ENCODE measurements at places on chromosomes 16 and 17. TPM values are rescaled to one million over a fixed set of nuclear protein-coding genes. Genes with fewer than 3 reads are reported as not detected.

DNA sequence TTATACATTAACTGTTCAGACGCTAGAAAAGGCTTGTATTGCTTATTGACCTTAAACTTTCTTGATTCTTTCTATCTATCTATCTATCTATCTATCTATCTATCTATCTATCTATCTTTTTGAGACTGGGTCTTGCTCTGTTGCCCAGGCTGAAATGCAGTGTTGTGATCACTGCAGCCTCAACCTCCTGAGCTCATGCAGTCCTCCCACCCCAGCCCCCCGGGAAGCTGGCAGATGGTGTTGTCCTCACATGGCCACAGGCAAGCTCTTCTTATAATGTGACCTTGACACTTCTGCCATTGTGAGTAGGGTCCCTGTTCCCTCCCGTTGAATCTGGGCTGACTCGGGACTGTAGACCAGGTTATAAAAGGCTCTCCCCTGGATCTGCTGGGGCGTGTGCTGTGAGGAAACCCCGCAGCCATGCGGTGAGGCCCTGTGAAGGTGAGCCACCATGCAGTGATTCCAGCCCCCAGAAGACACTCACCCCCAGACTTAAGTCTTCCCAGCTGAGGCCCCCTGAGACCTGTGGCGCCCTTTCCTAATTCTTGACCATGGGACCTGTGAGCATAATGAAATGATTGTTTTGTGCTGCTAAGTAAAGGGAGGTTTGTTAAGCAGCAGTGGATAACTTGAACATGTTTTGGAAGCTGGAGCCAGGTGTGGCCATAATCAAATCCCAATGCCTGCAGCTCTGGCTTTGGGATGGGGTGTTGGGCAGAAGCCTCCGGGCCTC is 54.3 kb downstream of the RPTOR start:
- H3K27me3 ChIP-seq, result no peaks in the 10 kb centered on the region
- no peaks in the 10 kb centered on the region for H3K36me3 ChIP-seq
- H3K27ac ChIP-seq, result no peak overlapping the region
- H3K4me1 ChIP-seq, result peaks cover 21% of the 10 kb centered on the region
- no peak overlapping the region for H3K4me3 ChIP-seq
- DNase-seq, result no peak

DNA sequence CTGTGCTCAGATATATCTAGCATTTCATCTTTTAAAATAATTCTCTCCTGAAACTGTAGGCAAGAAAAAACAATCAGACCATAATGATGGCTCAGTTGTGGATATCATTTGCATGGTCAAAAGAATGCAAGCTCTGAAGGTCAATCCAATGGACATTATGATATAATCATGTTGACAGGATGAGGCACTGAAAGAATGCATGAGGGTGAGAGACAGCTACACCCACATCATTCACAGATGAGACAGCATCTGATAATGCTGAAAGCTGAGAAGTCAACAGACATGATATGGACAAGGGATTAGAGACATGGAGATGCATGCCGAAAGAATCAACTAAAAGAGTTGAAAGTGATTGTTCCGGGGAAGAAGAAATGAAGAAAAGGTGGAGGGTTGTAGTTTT is 346.4 kb upstream of the CDH5 start:
- no peak overlapping the region for H3K4me3 ChIP-seq
- peak; percentile 2 for DNase-seq
- H3K27me3 ChIP-seq, result no peaks in the 10 kb centered on the region
- no peaks in the 10 kb centered on the region for H3K36me3 ChIP-seq
- H3K4me1 ChIP-seq, result peaks cover 4% of the 10 kb centered on the region
- no peak overlapping the region for H3K27ac ChIP-seq

Gene PSME3IP1
- total RNA-seq, result 56.4 TPM

Gene HSPB9
- not detected for total RNA-seq

DNA sequence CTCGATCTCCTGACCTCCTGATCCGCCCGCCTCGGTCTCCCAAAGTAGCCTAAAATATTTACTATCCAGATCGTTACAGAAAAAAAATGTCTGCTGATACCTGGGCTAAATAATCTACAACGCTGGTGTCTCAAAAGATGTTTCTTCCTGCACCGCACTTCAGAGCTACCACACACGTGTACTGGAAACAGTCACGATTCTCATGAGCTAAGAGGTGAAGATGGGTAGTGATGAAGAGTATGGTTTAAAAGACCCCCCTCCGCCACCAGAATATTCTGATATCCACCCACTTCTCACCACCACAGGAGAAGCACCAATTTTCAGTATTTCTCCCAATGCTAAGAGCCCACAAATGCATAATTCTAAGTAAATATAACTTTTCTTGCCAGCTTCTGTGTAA is 50.2 kb downstream of the SMG6 start:
- no peaks in the 10 kb centered on the region for H3K36me3 ChIP-seq
- H3K4me3 ChIP-seq, result no peak overlapping the region
- H3K27ac ChIP-seq, result no peak overlapping the region
- no peak for DNase-seq

DNA sequence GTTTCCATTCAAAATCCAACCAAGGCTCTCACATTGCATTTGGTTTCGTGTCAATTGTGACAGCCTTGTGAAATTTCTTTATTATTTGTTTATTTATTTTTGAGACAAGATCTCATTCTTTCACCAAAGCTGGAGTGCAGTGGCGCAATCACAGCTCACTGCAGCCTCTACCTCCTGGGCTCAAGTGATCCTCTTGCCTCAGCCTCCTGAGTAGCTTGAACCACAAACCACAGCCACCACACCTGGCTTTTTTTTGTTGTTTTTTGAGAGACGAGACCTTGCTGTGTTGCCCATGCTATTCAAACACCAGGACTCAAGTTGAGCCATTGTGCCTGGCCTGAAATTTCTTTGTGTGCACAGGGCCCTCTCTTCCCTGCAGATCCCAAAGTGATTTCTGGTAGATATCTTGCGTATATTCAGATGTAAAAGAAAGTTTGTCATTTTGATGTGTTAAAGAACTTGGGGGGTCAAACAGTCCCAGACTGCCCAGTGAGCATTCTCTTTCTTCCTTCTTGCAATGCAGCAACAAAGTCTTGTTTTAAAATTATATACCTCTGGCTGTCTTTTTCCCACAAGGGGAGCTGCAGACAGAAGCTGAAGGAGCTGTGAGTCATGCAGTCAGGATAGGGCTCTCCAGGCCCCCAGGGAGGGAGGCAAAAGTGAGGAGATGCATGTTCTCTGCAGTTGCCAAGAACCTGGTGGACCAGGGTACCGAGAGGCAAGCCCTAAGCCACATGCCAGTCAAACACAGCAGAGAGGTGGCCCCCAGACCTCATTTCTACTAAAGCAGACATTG is 15.5 kb upstream of the USP22 start:
- peaks cover 4% of the 10 kb centered on the region for H3K27me3 ChIP-seq
- peak; percentile 56 for DNase-seq
- no peak overlapping the region for H3K4me3 ChIP-seq
- H3K27ac ChIP-seq, result no peak overlapping the region

DNA sequence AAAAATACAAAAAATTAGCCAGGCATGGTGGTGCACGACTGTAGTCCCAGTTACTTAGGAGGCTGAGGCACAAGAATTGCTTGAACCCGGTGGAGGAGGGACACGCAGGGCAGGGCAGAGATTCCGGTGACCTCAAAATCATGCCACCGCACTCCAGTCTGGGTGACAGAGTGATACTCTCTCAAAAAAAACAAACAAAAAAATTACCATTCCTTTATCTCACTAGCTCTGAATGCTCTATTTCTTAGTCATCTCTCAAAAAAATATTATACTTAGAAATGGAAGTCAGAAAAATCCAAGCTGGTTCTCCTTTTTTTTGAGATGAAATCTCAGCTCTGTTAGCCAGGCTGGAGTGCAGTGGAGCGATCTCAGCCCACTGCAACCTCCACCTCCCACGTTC is 40.8 kb downstream of the SPOP start:
- H3K27me3 ChIP-seq, result no peaks in the 10 kb centered on the region
- H3K36me3 ChIP-seq, result peaks cover 8% of the 10 kb centered on the region
- H3K4me3 ChIP-seq, result no peak overlapping the region
- H3K27ac ChIP-seq, result no peak overlapping the region
- peaks cover 13% of the 10 kb centered on the region for H3K4me1 ChIP-seq

DNA sequence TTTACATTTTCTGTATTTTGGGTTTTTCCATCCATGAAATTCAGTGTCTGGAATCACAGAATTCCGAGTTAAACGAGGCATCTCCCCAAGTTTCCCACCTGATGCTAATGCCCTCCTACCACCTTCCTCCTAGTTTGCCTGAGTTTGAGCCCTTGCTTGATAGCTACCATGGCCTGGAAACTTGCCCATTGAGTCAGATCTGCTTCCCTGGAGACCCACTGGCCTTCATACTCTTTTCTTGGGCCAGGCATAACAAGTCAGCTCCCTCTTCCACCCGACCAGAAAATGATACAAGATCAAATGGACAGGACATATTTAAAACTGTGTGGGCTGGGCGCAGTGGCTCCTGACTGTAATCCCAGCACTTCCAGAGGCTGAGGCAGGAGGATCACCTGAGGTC is 10.2 kb downstream of the SETD1A start:
- H3K4me3 ChIP-seq, result no peak overlapping the region
- H3K4me1 ChIP-seq, result no peaks in the 10 kb centered on the region
- no peak overlapping the region for H3K27ac ChIP-seq

Gene CXCL16
- 38.7 TPM for total RNA-seq

GRCh38 chr16:6374821-6375220 is 957.8 kb upstream of the RBFOX1 start:
- H3K4me3 ChIP-seq, result no peak overlapping the region
- no peaks in the 10 kb centered on the region for H3K36me3 ChIP-seq
- H3K27me3 ChIP-seq, result no peaks in the 10 kb centered on the region
- no peak overlapping the region for H3K27ac ChIP-seq

Gene TBC1D26
- total RNA-seq, result not detected

DNA sequence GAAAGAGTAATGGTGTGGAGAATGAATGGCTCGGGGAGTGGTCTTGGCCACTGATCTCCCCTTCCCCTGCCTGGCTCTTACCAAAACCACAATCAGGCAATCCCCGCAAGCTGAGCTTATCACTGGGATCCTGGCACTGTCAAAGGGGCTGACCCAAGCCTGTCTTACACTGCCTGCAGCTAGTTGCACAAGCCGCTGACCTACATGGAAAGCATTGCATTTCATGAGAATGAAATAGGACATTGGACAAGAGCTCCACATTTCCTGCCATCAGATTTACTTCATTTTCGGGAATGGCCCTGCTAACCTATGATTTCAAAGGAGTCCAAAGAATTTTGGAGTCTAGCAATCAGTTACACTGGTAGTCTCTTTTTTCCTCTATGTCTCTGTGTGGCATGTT is 146.4 kb downstream of the PCTP start:
- no peak overlapping the region for H3K4me3 ChIP-seq
- DNase-seq, result no peak
- peaks cover 12% of the 10 kb centered on the region for H3K27me3 ChIP-seq
- H3K27ac ChIP-seq, result no peak overlapping the region
- no peaks in the 10 kb centered on the region for H3K4me1 ChIP-seq
- H3K36me3 ChIP-seq, result no peaks in the 10 kb centered on the region

DNA sequence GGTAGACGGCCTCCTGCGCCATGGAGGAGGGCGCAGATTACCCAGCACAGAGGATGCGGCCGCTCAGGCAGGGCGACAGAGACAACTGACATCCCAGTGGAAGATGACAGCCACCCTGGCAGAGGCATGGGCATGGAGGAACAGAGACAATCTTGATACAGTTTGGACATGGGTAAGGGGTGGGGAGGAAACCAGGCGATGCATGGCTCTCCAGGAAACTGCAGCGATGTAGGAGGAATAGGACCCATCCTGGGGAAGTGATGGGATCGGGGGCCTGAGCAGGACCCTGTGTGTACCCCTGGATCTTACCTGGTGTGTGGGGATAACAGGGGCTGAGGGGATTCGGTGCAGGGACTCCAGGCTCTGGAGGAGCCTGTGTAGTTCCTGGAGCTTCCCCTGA is 4.6 kb downstream of the OSBPL7 start:
- H3K4me1 ChIP-seq, result peaks cover 17% of the 10 kb centered on the region
- H3K27me3 ChIP-seq, result no peaks in the 10 kb centered on the region
- no peak overlapping the region for H3K4me3 ChIP-seq
- peaks cover 18% of the 10 kb centered on the region for H3K36me3 ChIP-seq
- no peak overlapping the region for H3K27ac ChIP-seq

Gene ZFP3
- 0.84 TPM for total RNA-seq

GRCh38 chr16:2238838-2239675 is 2.8 kb downstream of the DNASE1L2 start:
- H3K4me1 ChIP-seq, result no peaks in the 10 kb centered on the region
- H3K27ac ChIP-seq, result no peak overlapping the region
- H3K36me3 ChIP-seq, result no peaks in the 10 kb centered on the region
- DNase-seq, result no peak
- H3K4me3 ChIP-seq, result no peak overlapping the region

- peaks cover 19% of the 10 kb centered on the region for H3K27me3 ChIP-seq
- H3K4me1 ChIP-seq, result no peaks in the 10 kb centered on the region
- DNase-seq, result no peak
- no peak overlapping the region for H3K27ac ChIP-seq
Measured at GRCh38 chr16:10296956-10297340, 88.9 kb upstream of the ATF7IP2 start.

DNA sequence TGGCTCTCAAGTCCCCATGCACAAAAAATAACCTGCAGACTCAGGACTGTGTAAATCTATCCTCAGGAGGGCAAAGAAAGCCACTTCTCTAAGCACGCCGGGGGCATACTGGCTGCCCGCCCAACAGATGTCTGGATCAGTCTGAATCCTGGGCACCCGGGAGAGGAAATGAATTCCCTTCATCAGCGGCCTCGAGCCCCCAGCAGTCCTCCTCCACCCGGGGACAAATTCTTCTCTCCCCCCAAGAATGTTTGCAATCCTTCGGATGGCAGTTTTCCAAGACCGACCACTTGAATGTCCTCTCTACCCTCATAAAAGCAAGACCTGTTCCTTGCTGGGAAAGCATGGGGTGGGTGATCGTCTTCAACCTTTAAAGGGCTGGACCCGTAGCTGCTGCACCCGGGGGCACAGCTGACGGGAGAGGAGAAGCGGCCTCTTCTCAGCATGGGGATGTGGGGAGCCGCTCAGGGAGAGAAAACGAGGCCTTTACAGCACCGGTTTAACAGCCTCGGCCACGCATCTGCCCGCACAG is 9.4 kb upstream of the MAP2K3 start:
- H3K27ac ChIP-seq, result no peak overlapping the region
- no peak for DNase-seq
- peak overlapping the region; percentile 70 for H3K4me3 ChIP-seq
- H3K4me1 ChIP-seq, result peaks cover 14% of the 10 kb centered on the region

GRCh38 chr17:19702217-19702641 is 14.2 kb downstream of the SLC47A2 start:
- H3K27ac ChIP-seq, result no peak overlapping the region
- no peaks in the 10 kb centered on the region for H3K36me3 ChIP-seq
- no peak for DNase-seq

- H3K4me3 ChIP-seq, result no peak overlapping the region
- DNase-seq, result no peak
- H3K36me3 ChIP-seq, result no peaks in the 10 kb centered on the region
- no peak overlapping the region for H3K27ac ChIP-seq
- peaks cover 38% of the 10 kb centered on the region for H3K4me1 ChIP-seq
Measured at GRCh38 chr17:81726004-81726403, 13.9 kb downstream of the SLC25A10 start.

Gene SULT1A2
- total RNA-seq, result 0.17 TPM

GRCh38 chr16:35102780-35103403 is 1643.5 kb downstream of the TP53TG3F start:
- no peak overlapping the region for H3K27ac ChIP-seq
- H3K4me3 ChIP-seq, result no peak overlapping the region
- no peaks in the 10 kb centered on the region for H3K36me3 ChIP-seq
- DNase-seq, result no peak

Gene HOXB1
- total RNA-seq, result not detected
